ENCODE measurements at places on chromosomes 13 and 19.

DNA sequence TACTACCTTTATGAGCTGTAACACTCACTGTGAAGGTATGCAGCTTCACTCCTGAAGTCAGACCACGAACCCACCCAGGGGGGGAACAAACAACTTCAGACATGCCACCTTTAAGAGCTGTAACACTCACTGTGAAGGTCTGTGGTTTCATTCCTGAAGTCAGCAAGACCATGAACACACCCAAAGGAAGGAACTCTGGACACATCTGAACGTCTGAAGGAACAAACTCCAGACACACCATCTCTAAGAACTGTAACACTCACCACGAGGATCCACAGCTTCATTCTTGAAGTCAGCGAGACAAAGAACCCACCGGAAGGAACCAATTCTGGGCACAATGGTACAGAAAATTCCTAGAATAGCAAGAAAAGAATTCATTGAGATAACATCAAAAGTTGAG lies 1796.5 kb upstream of the MIR17HG start:
- no peak for DNase-seq

- no peak for DNase-seq
Measured at GRCh38 chr19:4425537-4425936, 23.1 kb downstream of the CHAF1A start.

DNA sequence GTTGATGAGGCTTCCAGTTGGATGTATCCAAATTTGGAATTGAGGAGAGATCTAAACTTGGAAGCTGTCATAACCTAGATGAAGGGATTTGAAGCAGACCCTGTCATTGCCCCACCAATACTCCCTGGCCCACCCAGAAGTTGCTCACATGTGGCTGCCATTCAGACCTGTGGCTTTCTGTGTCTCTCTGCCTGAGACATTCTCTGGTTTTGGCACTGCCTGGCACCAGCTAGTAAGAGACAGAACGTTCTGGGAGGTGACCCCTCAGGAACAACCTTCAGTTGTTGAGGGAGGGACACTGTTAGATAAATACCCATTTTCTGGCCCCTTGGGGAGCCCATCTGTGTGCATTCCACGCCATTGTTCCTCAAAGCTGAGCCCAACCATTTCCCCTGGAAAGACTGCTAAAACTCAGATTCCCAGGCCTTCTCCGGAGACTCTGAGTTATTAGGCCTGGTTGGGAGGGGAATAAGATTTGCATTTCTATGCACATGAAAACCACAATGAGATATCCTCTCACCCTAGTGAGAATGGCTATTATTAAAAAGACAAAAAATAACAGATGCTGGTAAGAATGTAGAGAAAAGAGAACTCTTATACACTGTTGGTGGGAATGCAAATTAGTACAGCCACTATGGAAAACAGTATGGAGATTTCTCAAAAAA lies 290.4 kb downstream of the TSHZ3 start:
- no peak for DNase-seq

- no peak for DNase-seq
Measured at GRCh38 chr13:24178847-24179485, 18.4 kb downstream of the SPATA13 start.

GRCh38 chr13:33362986-33363727 lies 77.6 kb upstream of the STARD13 start:
- DNase-seq, result no peak

DNA sequence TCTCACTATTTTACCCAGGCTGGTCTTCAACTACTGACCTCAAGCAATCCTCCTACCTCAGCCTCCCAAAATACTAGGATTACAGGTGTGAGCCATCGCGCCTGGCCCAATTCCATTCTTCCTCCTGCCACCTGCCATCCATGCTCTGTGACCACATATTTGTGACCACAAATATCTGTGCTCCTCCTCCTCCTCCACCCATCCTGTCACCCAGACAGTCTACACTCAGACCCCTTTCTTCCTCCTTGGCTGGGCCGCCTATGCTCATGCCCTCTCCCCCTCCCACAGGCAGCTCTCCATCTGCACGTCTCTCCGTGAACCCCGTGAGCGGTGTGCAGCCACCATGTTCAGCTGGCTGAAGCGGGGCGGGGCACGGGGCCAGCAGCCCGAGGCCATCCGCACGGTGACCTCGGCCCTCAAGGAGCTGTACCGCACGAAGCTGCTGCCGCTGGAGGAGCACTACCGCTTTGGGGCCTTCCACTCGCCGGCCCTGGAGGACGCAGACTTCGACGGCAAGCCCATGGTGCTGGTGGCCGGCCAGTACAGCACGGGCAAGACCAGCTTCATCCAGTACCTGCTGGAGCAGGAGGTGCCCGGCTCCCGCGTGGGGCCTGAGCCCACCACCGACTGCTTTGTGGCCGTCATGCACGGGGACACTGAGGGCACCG lies 3.2 kb downstream of the EHD2 start:
- no peak for DNase-seq

Data from stimulated activated CD8-positive, alpha-beta memory T cell treated with anti-CD3 and anti-CD28 coated beads, Interleukin-15, amount 100 ng/mL, for 1 hour (primary cell).